ENCODE measurements at places on chromosomes 5 and 9.

DNA sequence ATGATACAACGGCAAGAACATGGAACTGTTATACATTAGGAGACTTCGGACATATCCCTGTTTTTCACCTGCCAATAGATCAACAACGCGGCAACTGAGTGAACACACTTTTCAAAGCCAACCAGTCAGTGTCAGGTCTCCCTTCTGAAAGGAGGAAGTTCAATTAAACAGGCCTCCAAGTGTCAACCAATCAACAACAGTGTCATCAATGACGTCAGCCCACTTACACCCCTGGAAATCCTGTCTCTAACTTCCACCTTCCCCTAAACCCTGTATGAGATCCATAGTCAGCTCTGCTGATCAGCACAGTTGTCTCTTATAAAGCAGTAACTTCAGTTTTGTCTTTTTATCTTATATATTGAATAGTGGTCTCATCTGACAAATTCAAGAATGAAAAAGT lies 36.6 kb downstream of the DMRT3 start:
- DNase-seq = no peak

- peak; percentile 52 for DNase-seq
These were observed 46.7 kb downstream of the PRRC1 start for GRCh38 chr5:127564002-127564769.

GRCh38 chr5:72412283-72413055 lies 92.3 kb downstream of the PTCD2 start:
- DNase-seq = no peak

- DNase-seq = no peak
These were observed 84.1 kb downstream of the FEM1C start for GRCh38 chr5:115460472-115460871.

GRCh38 chr5:112933651-112934365 lies 11.8 kb upstream of the REEP5 start:
- DNase-seq = no peak

GRCh38 chr9:2158111-2158610 lies 143.0 kb downstream of the SMARCA2 start:
- DNase-seq = peak; percentile 47

- peak; percentile 59 for DNase-seq
These were observed 714 bp downstream of the SIGMAR1 start for GRCh38 chr9:34636791-34637355.

DNA sequence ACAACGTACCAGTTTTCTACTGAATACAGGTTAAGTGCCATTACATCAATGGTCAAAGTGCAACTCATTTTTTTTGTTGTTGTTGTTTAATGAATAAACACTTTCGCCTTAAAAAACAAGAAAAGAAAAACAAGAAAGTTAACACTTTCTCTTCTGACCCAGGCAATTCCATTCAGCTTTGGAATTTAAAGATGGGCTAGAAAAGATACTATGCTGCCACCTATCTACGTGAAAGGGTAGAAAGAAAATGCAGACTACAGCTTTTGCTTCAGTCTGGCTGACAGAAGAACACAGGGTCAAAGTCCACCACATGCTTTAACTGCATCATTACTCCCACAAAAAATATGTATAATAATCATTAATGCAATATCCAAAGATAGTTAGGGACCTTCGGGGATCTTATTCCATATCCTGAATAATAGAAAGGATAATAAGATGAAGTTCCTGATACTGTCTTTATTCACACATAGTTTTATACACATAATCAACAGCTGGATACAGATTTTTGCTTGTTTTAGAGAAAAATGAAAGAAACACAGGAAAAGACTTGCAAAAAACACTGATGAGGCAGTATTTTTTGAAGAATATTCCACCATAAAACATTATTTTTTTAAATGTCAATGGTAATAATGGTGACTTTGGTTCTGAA lies 40.4 kb downstream of the ZDHHC21 start:
- DNase-seq = peak; percentile 62

GRCh38 chr5:170297589-170298462 lies at the start of gene LCP2:
LCP2 (minus strand) TSS chr5:170297777; CDS start chr5:170297611, 166 bp downstream.
- no peak for DNase-seq

DNA sequence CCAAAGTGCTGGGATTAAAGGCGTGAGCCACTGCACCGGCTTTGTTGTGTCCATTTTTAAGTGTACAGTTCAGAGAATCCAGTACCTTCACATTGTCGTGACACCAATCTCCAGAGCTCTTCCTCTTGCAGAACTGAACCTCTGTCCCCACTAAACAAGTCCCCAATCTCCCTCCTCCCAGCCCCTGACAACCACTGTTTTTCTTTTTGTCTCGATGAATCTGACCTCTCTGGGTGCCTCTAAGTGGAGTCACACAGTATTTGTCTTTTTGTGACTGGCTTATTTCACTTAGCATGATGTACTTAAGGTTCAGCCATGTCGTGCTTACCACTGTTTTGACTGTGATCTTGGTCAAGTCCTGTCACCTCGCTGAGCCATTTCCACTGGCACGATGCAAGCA lies 1.6 kb downstream of the WDR38 start:
- no peak for DNase-seq

DNA sequence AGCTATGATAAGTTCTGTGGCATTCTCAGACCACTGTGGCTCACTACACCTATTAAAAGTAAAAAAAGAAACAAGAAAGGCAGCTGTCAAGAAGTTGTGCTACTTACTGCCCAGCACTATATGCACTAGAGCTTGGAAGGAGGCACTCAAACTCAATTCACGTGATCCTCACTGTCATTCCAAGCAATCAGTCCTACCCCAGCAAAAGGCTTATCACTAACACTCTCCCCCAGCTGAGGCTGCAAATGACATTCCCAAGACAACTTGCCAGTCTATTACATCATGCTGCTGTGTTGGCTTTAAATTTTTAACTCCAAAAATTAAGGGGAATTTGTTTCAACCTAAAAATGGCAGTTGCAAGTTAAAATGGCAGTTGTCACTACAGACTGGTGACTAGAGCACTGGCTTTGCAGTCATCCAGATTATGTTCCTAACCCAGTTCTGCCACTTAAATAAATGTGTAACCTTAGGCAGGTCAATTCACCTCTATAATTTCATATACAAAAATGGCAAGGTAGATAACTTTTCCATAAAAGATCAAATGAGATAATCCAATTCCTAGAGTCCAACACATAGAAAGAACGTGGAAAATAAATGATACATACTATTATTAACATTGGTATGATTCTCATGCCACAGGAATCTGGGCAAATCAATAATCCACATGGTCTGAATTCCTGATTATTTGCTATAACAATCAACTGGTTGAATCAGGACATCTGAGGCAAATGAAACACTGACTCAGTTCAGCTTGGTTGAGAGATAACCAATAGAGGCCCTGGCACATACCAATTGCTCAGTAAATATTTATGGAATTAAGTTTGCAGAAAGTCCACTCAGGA lies 52.4 kb downstream of the FBXW11 start:
- DNase-seq = no peak

DNA sequence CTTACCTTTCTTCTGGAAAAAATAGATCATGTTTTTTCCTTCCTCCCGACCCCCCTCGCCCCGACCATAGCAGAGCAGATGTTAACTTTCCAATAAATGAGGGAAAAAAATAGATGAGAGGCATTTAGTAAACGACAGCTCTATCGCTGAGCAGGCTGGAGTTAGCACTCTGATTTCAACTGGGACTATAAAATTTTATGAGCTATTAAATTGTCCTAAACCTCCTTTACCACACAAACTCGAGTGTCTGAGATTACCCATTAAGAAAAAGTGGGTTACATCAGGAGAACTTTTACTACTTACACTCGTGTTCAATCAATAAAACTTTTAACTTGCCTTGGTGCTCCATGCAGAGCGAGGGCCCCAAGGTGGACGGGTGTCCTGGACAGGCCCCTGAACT lies 59.8 kb upstream of the RNU6ATAC start:
- no peak for DNase-seq

DNA sequence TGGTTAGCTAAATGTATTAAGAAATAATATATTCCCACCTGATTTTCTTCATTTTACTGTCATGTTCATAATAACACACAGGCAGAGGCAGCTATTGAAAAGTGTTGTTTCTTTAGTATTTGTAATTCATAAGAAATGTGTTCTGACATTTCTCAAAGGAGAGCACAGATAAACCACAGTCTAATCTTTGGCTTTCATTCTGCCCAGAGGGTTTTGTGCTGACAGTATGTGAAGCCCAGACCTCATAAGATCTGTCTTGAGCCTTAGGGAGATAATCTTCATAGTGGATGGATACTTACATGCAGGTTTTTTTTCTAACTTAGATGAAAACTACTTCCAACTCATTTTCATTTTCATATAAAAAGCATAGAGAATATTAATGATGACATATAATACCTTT lies 206.1 kb downstream of the CHSY3 start:
- DNase-seq = no peak

DNA sequence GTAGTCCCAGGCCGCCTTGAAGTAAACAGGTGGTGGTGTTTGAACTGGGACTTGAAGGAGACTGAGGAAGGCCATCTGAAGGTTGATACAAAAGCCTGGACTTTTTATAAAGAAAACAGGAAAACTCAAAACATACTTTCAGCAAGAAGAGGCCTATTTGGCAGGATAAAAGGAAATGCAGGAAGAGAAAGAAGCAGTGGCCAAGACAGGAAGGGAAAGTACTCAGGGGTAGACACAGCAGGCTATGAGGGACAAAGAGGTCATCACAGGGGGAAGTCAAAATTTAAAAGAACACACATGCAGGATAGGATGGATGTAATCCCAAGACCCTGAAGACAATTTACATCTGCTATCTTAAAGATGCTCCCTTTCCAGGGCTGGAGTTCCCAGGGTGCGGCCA lies 13.0 kb downstream of the TLE1 start:
- no peak for DNase-seq

DNA sequence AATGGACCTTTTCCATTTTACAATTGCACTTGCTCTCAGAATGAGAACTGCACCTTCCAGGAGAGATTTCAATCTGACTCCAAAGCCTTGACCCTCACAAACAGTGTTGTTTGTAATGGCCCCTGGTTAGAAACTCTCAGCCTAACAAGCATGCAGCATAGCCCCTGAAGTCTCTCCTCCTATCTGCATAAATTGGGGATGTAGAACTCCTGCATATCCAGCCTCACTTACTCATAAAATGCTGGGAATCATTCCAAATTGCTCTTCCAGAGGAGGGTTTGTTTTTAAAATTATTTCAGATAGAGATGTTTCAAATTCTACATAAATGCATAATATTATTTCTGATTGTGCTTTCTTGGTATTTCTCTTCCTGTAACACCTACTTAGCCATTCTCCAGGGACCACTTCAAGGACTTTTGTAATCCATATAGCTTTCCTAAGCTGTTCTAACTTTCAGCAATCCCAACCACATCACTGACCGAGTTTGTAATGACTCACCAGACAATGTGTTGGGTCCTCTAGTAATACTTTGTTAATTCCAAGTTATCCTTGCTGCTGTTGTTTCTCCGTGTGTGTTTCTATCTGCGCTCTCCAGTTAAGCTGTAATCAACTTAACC lies 143.8 kb upstream of the CCDC152 start:
- no peak for DNase-seq

DNA sequence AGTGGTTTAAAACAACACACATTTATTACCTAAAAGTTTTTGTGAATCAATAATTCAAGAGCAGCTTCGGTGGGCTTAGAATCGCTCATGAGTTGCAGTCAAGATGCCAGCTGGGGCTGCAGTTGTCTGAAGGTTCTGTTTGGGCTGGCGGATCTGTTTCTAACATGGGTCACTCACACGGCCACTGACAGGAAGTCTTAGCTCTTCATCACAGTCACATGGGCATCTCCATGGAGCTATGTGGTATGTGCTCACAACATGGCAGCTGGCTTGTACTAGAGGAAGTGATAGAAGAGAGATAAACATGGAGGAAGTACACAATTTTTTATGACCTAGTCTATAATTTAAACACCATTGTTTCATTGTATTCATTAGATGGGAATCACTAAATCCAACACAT lies 11.2 kb downstream of the KLHL9 start:
- no peak for DNase-seq

- DNase-seq = no peak
These were observed 14.8 kb downstream of the SPARC start for GRCh38 chr5:151671950-151672349.

DNA sequence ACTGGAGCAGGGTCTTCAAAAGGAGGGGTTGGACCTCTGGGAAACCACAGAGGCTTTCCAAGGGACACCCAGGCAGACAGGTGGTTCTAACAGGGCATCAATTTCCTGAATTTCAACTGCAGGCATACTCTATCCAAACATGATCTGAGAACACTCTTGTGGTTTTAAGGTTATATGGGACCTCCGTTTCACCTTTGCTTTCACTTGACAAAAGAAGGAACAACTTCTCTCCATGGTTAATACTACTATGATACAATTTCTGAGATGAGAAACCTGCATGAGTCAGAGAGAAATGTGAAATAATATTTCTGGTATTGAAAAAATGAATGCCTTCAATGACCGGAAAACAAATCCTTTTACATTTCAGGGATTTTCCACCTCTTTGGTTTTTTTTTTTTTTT lies 28.0 kb upstream of the ERAP1 start:
- no peak for DNase-seq

DNA sequence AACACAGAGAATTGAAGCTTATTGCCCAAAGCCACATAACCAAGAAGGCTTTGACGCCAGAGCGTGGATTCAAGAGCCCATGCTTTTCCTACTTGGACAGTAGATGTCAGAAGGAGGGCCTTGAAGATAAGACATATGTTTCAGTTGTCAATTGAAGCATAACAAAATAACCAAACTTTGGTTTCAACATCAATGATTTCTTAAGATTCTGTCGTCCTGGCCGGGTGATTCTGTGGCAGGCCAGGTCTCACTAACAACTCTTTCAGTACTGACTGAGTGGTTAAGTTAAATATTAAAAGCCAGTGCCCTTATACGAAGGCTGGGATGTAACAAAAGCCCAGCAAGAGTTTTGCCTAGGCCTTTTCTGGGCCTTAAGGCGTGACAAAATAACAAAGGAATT lies 94.0 kb downstream of the RCL1 start:
- no peak for DNase-seq

GRCh38 chr9:121783521-121784507 lies 132.4 kb downstream of the DAB2IP start:
- DNase-seq = peak; percentile 1

DNA sequence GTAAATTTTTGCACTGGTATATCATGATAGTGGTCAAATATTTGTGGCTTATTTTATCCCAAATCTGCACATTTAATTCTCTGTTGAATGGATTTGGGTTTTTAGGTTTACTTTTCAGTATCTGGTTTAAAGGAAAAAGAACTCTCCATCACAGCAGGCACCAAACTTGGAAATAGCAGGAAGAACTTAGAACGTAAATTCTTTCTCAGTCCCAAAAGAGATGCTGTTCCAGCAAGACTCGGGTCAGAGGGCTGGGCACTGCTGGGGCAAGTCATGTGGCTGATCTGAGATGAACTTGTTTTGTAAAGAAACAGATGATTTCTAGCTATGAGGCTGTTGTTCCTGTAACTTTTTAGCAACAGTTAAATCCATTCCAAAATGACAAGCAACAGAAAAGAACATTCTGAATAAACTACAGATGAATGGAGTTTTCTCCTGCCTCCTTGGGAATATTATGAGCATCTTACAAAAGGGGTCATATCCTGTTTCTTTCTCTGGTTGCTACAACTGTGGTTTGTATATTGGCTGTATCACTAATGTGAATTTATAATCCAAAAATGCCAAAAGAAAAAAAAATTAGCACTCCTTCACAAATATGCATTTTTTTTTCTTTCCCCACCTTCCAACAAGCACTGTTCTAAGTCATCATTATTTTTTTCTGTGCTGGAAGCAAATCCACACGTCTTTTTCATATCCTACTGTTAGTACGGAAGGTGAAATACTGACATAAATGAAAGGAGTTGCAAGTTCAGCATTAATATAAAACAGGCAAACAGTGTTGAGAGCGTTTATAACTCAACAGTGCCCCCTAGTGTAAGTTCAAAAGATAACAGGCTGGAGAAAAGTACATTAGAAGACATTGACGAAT lies 31.1 kb downstream of the OR2K2 start:
- DNase-seq = peak; percentile 13

GRCh38 chr9:69342769-69343168 lies 17.8 kb downstream of the ENTREP1 start:
- no peak for DNase-seq
